ENCODE measurements at places on chromosomes 7 and 10.

GRCh38 chr10:33129141-33129995, 171.3 kb upstream of the ITGB1 start:
- no peak for DNase-seq

GRCh38 chr7:22811746-22812280, 10.8 kb downstream of the TOMM7 start:
- no peak for DNase-seq

DNA sequence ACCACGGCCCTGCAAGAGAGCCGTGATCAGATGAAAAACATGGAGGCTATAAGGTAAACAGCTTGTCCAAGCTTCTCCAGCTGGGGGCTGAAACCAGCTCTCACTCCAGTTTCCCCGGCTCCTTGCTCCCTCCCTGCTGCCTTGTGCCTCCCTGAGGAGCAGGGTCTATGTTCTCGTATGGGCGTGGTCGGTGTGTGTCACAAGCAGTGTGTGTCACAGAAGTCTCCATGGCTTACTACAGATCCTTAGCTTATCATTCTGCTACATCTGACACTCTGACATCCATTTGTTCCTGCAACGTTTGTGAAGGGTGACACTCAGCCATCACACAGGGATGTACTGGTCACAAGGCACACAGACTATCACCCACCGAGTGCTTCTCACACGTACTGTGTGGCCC, 54.6 kb downstream of the CSGALNACT2 start:
- DNase-seq = no peak

- DNase-seq = no peak
Measured at GRCh38 chr10:75058161-75058560, 53.3 kb upstream of the SAMD8 start.

GRCh38 chr10:131081786-131082185, 229.7 kb downstream of the TCERG1L start:
- DNase-seq = no peak

DNA sequence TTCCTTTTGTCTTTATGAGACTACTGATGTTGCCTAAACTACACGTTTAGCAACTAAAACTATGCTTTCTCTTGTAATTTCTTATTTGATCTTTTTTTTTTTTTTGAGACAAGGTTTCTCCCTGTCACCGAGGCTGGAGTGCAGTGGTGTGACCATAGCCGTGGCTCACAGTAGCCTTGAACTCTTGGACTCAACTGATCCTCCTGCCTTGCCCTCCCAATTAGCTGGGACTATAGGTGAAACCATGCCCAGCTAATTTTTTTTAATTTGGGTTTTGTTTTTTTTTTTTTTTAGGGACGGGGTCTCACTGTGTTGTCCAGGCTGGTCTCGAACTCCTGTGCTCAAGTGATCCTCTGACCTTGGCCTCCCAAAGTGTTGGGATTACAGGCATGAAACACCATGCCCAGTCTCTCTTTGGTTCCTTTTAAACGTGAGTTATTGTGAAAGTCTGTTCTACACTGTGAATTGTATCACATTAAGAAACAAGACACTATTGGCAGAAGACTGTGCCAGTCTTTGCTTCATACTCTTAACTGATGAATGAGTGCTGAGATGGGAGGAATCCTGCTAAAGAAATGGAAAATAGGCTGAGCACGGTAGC, 6.4 kb downstream of the TMEM248 start:
- DNase-seq = no peak

GRCh38 chr7:76011442-76011861, 17.1 kb upstream of the TMEM120A start:
- DNase-seq = no peak

- DNase-seq = no peak
Measured at GRCh38 chr7:155001756-155002410, 1.0 kb downstream of the PAXIP1 start.

- no peak for DNase-seq
Measured at GRCh38 chr10:124325633-124325914, 93.1 kb downstream of the OAT start.

GRCh38 chr7:28908775-28909174, 49.4 kb downstream of the TRIL start:
- peak; percentile 10 for DNase-seq

DNA sequence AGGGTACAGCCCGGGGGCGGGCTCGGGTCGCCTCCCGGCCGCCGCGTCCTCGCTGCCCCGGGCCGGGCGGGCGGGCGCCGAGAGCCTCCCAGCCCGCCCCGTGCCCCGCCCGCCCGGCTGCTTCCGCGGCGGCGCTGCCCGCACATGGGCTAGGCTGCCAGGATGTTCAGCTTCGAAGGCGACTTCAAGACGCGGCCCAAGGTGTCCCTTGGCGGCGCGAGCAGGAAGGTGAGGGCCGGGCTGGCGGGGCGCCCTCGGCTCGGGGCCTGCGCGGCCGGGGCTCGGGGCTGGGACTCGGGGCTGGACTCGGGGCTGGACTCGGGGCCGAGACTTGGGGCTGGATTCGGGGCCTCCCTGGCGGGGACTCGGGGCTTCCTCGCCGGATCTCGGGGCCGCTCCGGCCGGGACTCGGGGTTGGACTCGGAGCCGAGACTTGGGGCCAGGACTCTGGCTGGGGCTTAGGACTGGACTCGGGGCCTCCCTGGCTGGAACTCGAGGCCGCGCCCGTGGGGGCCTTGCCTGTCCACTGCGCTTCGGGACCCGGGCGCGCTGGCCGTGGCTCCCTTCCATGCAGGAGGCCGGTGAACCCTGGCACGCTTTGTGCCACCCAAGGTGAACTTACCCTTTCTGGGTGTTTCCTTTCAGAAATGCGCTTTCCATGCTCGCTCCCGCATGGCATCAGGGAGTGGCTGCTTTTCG, 534 bp downstream of the UBE3C start:
- DNase-seq = peak; percentile 12

- no peak for DNase-seq
Measured at GRCh38 chr7:1873421-1873820, 203.3 kb downstream of the ELFN1 start.

DNA sequence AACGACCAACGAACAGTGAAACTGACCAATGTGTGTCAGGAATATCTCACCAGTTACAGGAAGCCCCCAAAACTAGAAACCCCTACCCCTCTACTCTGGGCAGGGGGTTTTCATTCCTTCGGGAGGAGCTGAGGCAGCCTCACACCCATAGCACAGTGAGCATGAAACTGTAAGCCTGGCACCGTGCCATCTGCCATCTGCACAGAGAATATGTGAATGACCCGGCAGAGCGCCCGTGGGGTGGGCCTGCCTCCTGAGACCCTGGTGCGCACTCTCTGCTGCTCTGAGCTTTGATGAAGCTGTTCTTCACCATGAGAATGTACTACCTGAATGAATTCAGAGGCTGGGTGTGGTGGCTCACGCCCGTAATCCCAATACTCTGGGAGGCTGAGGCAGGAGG, 27.1 kb downstream of the DAGLB start:
- no peak for DNase-seq

GRCh38 chr10:988667-989545, 672 bp downstream of the GTPBP4 start:
- DNase-seq = no peak

Measured in gastrocnemius medialis (tissue), 4 donors.